ENCODE measurements at places on chromosomes 7 and 10. TPM values are rescaled to one million over a fixed set of nuclear protein-coding genes. Genes with fewer than 3 reads are reported as not detected.

Gene HOXA3
- total RNA-seq: 7.2 TPM

- peak; percentile 98 for DNase-seq
Measured at GRCh38 chr10:96089670-96090462, 40.2 kb upstream of the ZNF518A start.

GRCh38 chr10:132291826-132292225 is 15.9 kb downstream of the STK32C start:
- DNase-seq: peak; percentile 35

DNA sequence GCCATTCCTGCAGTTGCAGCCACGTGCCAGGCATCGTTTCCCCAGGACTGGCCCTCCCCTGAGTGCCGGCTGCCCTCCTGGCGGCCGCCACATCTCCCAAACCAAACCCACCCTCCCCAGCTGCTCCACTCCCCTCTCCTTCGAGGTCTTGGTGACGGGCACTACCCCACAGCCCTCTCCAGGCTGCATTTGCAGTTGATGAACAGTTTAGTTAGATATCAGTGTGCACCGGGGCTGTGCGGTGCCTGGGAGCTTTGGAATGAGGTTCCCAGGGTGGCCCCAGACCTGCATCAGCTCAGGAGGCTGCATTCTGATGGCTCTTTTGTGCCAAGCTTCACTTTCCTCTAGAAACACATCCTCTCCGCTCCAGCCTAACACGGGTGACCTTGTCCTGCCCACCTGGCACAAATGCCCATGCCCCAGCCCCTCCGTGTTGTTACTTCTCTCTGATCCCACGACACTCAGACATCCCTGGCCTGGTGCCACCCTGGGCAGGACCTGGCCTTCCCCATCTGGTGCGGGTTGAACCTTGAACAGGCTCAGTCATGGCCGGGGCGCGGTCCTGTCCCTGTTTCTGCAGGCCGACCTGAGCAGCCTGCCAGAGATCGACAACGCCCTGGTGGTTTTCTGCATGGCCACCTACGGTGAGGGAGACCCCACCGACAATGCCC is 14.5 kb downstream of the TMEM120A start:
- peak; percentile 84 for DNase-seq

Gene FOXK1
- 30.5 TPM for total RNA-seq

Gene CSTF2T
- 21.1 TPM for total RNA-seq

DNA sequence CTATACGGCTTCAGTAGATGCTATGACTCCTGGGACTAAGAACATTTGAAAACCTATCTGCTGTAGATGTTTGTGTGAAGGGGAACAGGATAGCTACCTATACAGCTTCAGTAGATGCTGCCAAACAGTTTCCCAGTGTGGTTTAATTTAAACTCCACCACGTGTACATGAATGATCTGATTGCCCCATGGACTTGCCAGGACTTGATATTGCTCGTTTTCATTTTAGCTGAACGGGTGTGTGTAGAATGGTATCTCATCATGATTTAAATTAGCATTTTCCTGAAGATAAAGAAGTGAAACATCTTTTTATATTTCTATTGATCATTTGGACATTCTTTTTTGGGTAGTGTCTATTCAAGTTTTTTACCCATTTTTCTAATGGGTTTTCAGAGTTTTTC is 77.8 kb upstream of the PIP4K2A start:
- no peak for DNase-seq

- DNase-seq: no peak
Measured at GRCh38 chr10:62912086-62912485, 95.9 kb upstream of the EGR2 start.

- no peak for DNase-seq
Measured at GRCh38 chr10:4194231-4194630, 409.2 kb upstream of the KLF6 start.

DNA sequence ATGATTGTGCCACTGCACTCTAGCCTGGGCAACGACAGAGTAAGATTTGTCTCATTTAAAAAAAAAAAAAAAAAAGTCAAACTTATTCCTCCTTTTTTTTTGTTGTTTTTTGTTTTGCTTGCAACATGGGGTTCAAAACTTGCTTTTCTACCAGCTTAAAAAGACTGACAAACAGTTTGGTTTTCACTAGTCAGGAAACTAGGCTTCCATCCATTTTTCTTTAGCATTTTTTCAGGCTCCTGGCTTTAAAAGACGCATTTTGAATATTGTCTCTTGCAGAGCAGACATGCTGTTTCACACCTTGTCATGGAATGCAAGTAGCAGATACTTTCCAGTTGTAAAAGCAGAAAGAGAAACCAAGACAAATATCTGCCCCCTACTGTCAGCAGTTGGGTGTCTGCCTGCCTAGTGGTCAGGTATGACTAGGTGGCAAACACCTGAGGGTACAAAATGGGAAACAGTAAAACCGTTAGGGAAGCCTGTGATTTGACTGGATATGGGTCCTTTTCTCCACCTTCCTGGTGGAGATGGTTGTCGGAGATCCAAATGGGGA is 139.9 kb downstream of the CCDC71L start:
- DNase-seq: no peak

DNA sequence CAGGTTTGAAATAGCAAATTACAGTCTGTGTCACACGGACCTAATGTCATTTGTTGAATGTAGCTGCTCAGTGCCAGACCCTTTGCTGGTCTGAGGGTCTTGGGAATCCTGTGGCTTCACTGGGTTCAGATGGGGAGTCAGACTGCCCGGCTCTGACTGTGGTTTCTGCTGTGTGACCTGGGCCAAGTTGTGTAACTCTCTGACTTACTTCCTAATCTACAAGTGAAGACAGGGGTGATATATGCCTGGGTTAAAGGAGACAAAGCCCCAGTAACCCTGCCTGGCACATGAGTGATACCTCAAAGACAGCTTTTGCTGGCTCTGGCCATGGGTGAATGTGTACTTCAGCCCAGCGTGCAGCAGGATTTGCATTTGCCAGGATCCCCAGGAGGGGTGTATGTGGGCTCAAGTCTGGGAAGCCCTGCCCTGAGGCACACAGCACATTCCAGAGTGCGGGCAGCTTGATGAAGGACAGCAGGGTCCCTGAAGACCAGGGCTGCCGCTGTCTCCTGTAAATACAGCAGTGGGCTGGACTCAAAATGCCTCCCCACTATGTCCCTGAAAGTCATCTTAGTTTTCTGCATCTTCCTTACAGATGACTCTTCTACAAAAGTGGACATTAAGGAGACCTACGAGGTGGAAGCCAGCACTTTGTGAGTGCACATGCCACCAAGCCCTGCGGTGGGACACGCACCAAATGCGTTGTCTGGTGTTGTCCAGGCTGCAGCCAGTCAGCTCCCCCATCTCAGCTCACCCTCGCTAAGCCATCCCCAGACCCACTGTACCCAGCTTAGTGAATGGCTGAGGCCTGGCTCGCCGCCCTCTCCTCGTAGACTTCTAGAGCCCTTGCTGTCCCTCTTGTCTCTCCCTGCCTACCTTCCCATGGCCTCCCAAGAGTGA is 16.4 kb downstream of the NACAD start:
- DNase-seq: peak; percentile 68

Data from posterior vena cava (tissue), 2 donors.